ENCODE measurements at places on chromosomes 13 and 19.

DNA sequence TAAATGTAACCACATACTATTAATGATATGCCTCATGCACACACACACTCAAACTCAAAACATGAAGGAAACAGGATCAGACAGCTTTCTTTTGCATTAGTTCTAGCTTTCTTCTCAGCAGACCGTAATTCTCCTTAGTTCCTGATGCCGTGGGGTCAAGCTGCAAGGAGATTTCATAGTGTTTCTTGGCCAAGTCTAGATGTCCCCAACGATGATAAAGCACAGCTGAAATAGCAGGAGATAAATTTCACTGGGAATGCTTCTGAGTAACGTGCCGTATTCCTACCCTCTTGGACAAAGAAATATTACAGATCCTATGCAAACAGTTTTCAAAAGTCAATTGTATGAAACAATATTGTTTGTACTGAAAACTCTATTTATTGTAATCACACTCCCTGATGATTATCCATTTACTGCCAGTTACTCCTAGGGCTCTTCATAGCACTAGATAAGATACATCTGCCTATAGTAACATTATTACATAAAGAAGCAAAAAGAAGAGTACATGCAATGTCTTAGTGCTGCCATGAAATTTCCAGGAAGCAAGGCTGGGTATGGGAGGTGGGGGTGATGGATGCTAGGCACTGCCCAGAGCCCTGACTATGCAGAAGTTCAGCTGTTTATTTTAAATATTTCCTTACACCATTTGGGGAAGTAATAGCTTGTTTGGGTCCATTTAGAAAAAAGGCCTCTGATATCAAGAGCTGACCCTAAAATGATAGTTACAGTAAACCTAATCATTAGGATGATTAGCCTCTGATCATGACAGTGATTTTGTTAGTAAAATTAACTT is 16.5 kb upstream of the GGACT start:
- DNase-seq: no peak

DNA sequence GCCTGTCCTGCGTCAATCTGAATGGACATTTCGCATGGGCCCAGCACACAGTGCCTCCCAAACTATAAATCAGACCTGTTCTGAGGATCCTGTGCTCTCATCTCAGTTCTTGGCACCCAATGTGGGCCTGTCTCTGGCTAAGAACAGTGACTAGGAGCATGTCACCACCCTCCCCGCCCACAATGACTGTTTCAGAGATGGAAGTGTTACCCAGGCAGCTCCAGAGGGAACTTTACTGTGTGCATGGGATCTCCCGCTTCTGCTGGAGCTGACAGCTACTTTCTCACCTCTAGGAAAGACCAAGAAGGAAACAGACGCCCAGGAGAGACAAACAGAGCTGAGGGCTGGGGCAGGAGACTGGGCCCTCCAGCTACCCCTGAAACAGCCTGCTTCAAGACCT is 45.0 kb downstream of the KCTD15 start:
- no peak for DNase-seq

GRCh38 chr19:12975221-12975741 is 5.9 kb downstream of the DAND5 start:
- DNase-seq: no peak

DNA sequence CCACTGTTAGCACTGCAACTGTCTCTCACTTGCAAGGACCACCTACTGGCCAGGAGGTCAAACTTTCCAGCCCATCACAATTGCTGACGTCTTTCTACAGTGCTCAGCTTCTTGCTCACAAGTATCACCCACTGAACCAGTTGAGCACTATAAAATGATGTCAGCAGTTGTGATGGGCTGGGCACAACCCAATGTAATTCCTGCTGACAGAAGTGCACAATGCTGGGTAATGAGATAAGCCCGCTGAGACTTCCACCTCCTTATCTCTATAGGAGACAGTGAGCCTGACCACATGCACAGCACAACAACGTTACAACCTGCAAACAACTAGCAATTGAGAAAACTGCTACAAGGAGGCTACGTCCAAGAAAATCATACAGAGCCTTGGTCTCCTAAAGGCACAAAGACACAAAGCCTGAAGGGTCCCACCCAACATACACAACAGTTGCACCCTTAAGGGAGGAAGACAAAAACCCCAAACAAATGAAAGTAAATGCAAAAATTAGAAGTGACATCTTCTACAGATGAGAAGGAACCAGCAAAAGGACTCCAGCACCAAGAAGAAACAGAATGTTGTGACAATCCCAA is 273.2 kb downstream of the LIG4 start:
- DNase-seq: no peak

GRCh38 chr19:30324982-30325381 is 47.2 kb upstream of the ZNF536 start:
- no peak for DNase-seq

DNA sequence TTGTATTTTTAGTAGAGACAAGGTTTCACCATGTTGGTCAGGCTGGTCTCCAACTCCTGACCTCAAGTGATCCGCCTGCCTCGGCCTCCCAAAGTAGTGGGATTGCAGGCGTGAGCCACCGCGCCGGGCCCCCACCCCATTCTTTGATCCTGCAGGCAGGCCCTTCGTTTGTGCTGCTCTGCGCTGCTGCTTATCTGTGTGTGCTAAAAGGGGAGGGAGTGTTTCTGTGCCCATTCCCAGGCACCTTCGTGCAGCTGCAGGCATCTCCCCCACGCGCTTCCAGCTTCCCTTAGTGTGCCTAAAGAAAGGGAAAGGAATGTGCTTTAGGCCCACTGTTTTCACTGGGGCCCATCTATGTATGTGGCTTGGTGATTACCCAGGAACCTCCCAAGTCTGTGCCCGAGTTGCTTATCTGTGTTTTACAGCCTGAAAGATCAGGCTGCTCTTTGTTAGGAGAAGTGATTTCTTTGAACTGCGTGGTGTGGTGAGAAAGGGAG is 27.2 kb downstream of the EPN1 start:
- no peak for DNase-seq

DNA sequence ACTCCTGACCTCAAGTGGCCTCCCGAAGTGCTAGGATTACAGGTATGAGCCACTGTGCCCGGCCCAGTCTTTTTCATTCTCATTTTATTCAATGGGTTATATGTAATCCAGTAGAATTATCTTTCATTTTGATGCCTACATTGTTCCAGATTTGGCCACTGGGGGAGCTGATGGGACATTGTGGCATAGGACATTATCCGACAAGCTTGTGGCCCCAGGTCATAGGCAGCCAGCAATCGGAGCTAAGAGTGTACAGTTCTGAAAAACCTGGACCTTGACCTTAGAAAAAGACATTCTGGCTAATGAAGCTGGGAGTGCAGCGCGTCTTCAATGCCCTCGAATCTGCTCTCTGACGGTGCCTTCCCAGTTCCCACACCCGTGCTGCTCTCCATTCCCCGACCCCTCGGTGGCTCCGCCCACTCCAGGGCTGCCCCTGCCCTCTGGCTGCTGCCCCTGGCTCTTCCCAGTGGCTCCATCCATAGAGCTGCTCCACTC is 108.7 kb downstream of the TEX29 start:
- DNase-seq: peak; percentile 4

- no peak for DNase-seq
Measured at GRCh38 chr13:98539666-98540065, 37.2 kb downstream of the STK24 start.

DNA sequence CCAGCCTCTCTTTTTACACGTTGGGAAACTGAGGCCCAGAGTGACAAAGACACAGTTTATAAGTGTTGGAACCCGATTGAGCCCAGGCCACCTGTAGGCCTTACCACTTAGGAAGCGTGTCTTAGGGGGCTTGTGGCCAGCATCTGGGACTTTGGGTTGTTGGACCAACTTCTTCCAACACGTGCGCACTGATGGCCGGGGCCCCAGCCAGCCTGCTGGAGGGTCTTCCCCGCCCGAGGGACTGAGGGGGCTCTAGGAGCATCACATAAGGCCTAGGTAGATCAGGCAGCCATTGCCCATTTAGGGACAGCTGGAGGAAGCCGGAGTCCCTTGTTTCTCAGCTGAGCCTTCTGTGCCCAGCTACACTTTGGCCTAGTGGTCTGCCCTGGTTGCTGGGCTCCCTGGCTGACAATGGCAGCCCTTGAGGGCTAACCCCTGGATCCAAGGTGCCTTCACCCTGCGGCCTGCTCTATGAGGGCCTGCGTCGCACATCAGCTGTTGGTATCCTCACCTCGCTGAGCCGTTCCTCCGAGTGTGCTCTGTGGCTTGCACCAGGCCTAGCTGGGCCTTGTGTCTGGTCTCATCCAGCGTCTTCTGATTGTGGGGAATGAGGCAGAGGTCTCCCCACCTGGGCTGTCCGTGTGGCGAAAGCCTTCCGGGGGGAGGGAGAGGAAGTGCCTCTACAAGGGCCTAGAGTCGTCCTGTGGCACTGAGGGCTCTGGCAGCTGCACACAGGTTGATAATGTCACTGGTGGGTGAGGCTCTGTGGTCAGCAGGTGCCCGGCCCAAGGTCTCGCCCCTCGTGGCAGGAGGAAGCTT is 1.2 kb downstream of the RAB11B start:
- no peak for DNase-seq

GRCh38 chr19:34489175-34489574 is 7.6 kb downstream of the WTIP start:
- no peak for DNase-seq

- peak; percentile 34 for DNase-seq
Measured at GRCh38 chr13:95677564-95678266, 776 bp downstream of the DNAJC3 start.

DNA sequence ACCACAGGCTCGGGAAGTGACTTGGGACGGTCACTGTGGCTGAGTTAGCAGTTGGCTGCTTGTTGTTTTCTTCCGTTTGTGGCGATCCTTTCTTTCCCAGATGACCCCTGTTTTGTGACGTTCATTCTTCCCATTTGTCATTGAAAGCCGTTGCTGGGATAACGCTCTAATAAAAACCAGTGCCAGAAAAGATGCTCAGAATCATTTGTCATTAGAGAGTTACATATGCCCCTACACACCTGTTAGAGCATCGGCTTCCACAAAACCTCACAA is 39.3 kb upstream of the MCF2L start:
- no peak for DNase-seq

DNA sequence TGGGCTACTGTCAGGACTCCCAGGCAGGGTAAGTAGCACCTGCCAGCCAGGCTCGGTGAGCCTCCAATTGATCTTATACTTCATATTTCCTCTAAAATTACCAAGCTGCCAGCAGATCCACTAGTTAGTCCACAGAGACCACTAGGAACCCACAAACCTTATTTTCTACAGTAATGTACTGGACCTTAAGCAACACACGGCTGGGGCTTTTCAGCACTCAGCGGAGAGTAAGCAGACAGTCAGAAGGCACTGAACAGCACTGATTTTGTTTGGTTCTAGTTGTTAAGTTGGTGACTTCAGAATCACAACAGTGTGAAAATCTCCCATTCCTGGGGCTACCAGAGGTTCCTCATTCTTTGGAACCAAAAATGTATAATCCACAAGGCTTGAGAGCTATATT is 56.1 kb downstream of the MRPL57 start:
- no peak for DNase-seq

DNA sequence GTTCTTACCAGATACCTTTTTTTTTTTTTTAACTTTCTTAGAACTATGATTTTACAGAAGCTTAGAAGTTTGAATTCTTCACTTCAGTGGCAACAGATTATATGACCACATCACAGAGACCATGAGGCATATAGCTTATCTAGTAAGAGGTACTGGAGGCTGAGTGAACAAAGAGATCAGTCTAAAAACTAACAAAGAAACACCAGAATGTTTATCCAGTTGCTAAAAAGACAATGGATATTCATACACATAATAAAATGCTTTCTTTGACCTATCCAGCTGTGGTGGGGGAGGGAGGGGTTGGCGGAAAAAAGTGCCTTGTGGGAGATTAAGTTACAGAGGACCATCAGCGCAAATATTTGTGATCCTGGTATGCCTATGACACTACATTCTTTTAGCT is 34.7 kb upstream of the SLITRK6 start:
- DNase-seq: no peak

Measured in muscle of arm (tissue), 14 donors.